ENCODE measurements at places on chromosomes 6 and 20.

- no peak for DNase-seq
Measured at GRCh38 chr6:16694781-16695578, 66.3 kb downstream of the ATXN1 start.

GRCh38 chr6:53718597-53719460 lies 53.3 kb upstream of the KLHL31 start:
- DNase-seq, result no peak

DNA sequence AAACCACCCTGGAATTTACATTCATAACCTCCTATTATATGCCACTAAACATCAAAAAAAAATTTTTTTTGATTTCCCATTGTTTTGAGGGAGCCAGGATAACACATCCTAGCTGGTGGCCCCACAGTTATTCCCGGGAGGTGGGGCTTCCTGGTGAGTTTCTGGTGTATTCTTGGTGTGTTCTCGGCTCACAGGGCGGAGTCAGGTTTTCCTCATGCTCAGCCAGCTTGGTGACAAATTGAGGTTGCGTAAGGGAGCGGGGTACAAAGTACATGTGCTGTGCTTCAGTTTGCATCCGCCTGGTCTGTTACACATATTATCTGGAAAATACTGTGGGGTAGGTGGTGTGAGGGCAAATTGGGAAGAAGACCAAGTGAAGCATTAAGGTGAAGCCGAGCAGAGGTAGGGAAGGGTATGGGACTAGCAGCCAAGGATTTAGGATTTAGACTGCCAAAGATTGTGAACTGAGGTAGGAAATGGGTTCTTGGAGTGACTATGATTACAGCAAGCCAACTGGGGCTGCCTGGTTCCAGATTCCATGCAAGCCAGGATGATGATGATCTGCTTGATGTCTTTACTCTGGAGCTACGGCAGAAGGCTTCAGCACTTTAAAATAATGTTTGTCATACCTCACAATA lies 46.2 kb upstream of the EEF1A1 start:
- no peak for DNase-seq

GRCh38 chr6:106924694-106925523 lies 49.6 kb downstream of the CD24 start:
- no peak for DNase-seq
